ENCODE measurements at places on chromosomes 13 and 19.
A peak's percentile ranks its signal among the peaks of the same experiment; 100 is the strongest.

DNA sequence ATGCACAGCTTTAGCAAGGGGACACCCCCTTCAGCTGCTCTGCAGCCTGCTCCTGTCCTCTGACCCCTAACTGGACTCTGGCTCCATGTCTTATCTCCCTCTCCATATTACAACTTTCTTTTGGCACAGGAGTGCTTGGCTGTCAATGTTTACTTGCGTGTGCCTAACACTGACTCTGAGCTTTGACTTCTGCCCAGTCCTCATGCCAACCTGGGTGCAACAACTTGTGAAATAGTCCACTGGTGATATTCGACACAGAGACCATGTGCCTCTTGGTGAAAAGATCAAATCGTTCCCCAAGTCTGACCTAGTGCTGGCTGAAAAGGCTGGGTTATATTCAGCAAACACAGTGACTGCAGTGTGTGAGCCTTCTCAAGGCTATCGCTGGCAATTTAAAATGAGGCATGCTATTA lies 34.1 kb upstream of the KLF12 start:
- DNase-seq: no peak

DNA sequence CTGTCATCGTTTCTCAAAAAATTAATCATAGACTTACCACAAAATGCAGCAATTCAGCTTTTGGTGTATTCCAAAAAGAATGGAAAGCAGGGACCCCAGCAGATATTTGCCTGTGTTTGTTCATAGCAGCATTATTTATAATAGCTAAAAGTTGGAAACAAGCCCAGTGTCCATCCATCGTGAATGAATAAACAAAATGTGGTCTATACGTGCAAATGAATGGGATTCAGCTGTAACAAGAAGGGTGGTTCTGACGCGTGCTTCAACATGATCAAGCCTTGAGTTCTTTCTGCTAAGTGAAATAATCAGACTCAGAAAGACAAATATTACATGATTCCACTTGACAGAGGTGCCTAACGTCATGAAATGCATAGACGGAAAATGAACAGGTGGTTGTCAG lies 36.4 kb downstream of the PSG11 start:
- DNase-seq: no peak

- DNase-seq: no peak
These were observed 9.6 kb downstream of the CIC start for GRCh38 chr19:42278452-42279154.

- no peak for DNase-seq
These were observed 297.9 kb downstream of the DCT start for GRCh38 chr13:94181461-94182107.

- no peak for DNase-seq
These were observed 1582.1 kb upstream of the SLC10A2 start for GRCh38 chr13:104648291-104648690.

GRCh38 chr13:46124967-46125933 lies 20.4 kb upstream of the CPB2 start:
- DNase-seq: no peak

DNA sequence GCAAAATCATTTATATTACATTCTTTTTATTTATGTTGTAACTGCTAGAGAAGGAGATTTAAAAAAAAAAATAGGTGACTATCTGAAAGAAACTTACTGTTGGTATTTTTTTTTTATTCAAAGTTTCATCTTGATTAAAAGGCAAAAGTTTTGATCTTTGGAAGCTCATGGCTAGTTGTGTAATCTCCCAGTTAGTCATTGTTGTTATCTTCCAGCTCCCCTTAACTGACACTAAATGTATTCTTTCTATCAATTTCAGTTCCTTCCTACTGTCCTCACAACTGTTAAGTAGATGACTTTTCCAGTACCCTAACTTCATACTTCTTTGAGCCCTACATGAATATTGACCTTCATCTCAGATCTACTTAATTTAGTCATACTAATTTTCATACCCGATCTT lies 71.1 kb downstream of the PIBF1 start:
- no peak for DNase-seq

- no peak for DNase-seq
These were observed 2.3 kb downstream of the SLC46A3 start for GRCh38 chr13:28716511-28716910.

DNA sequence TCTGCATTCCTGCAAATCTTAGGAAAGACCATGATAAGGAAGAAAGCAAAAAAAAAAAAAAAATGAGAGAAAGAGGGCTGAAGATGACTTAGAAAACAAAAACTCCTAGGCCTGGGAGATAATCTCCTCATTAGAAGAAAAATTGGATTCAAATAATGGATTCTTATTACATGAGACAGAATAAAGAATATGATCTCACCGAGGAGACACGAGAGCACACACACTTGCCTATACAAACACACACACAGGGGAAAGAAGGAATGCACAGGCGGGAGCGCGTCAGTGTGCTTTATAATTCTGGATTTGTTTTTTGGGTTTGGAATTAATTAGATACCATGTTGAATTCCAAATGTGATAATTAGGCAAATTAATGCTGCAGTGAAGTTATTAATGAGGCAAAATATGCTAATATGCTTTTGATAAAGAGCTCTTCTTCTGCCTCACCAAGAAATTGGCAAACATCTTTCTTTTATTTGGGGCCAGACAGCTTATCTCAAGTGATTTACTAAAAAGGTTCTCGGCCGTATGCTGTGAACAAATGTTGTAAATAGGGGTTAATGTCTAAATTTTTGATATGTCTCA lies 36.1 kb upstream of the PCDH8 start:
- no peak for DNase-seq

GRCh38 chr19:52296773-52297600 lies at the start of gene ZNF480:
ZNF480 (plus strand) TSS chr19:52297169; CDS start chr19:52300413, 3,244 bp downstream.
- peak; percentile 84 for DNase-seq

Data from activated CD8-positive, alpha-beta memory T cell treated with anti-CD3 and anti-CD28 coated beads, Interleukin-2, amount 50 U/mL, for 4 hours (primary cell).